ENCODE measurements at places on chromosomes 16 and 17. TPM values are rescaled to one million over a fixed set of nuclear protein-coding genes. Genes with fewer than 3 reads are reported as not detected.

- DNase-seq = no peak
These were observed 2.5 kb upstream of the ATP6V0C start for GRCh38 chr16:2511128-2511800.

GRCh38 chr16:24138024-24138423 is 118.1 kb upstream of the CACNG3 start:
- DNase-seq = no peak

DNA sequence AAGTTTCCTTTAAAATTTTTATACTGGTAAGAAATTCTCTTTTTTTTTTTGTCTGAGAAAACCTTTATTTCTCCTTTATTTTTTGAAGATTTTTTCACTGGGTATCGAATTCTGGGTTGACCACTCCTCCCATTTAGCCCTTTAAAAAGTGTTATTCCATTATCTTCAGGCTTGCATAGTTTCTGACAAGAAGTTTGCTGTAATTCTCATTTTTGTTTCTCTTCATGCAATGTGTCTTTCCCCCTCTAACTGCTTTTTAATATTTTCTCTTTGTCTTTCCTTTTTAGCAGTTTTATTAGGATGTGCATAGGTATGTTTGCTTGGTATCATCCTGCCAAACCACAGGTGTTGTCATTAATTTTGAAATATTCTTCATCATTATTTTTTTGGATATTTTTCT is 67.7 kb upstream of the GOT2 start:
- no peak for DNase-seq

DNA sequence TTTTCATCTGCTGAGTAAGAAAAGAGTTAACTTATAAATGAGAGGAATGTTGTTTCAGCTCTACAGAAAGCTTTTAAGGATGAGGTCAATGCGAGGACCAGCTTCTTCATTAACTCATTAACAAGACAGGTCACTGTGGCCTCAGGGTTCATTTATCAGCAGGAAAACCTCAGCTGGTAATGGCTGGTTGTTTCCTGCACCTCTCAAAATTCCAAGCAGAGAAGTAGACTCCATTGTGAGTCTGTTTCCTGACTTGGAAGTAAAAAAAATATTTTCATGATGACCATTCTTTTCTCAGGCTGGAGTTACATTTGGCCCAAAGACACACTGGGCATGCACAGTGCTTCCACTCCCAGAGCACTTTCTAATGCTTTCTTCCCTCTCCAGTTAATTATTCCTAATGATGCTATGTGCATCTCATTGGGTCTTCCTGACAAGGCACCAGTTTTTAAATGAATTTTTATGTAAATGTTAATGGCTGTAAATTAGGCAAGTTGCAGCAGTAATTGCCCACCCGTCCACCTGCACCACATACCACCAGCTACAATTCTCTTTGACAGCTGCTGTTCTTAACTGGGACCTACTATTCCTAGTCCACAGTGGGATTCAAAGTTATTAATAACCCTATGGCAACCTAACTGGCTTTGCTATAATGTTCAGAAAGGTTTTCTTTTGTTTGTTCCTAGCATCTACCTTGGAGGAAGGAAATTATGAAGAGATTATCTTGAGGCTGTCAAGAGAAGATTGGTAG is 89.5 kb upstream of the BCAR1 start:
- DNase-seq = peak; percentile 58

GRCh38 chr16:50736448-50736847 is 5.4 kb upstream of the CYLD start:
- no peak for DNase-seq

DNA sequence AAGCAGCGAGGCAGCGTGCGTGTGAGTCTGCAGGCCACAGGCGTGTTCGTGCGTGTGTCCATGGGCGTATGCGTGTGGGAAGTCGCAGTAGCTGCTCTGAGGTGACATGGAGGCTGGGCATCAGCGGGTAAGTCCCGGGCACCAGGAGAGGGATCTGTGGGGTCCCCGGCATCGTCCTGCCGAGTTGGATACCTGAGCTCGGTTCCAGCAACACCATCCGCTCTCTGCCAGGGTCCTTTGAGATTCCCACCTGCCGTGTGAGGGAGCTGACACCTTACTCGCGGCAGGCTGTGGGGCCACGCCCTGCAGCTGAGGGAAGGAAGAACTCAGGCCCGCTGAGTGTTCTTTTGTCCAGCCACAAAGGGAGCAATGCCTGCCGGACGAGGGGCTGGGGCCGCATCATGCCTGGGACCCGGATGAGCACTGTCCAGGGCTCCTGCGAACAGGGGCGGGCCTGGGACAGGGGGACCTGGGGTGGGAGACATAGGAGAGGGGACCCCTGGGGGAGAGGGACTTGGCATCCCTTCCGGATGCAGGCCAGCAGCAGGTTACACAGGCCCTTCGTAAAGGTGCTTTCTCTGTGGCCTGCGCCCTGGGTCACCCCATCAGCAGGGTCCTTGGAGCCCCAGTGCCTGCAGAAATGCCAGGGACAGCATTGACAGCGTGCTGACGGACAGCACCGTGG is 5.0 kb upstream of the SNAI3 start:
- no peak for DNase-seq

GRCh38 chr17:72539981-72540897 is 419.4 kb downstream of the SOX9 start:
- DNase-seq = peak; percentile 66

DNA sequence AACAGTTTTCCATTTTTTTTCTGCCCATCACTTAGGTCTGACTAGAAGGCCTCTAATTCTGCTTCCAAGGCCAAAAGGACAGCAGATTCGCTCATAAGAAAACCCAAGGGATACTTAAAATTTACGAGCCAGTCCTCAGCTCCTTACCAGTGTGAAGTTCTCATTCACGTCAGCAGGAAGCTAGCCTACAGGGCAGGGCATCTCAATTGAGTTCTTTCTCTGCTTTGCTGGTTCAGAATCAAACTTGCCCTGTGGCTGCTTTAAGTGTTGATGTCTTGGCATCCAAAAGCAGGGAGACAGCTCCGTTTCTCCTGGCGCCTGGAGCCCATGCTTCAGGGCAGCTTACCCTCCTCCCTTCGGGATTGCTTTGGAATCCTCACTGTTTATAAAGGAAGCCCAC is 136.0 kb downstream of the ANKFN1 start:
- no peak for DNase-seq

DNA sequence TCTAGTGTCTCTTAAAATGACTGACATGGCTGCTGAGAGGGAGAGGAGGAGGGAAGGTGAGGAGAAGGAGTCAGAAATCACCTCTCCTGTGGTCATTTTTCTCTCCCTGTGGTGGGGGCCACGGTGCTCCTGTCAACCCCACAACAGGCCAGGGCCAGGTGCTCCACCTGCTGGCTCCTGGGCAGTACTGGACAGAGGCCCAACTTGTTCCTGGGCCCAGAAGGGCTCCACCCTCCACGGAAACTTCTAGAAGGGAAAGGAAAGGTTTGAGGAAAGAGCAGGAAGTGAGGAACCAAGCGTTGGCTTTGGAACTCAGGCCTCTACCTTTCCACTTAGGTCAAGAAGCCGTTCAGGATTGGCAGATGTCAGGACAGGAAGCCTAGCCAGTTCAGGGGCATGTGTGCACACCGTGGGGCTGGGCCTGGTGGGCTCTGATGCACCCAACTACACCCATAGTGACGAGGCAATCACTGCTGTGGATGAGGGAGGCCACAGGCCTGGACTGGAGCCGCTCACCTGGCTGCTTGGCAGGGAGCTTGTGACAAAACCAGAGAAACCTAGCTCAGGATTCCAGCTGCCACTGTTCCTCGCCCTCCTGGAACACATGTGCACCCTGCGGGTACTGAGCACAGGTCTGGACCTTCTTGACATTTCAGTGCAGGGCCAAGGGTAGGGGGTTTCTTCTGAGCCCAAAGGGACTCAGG is 36.1 kb downstream of the WNT3 start:
- DNase-seq = peak; percentile 55

GRCh38 chr16:56617212-56618085 is 8.1 kb upstream of the MT1E start:
- DNase-seq = no peak

Gene KRTAP1-5
- total RNA-seq = not detected

Gene CMTM1
- total RNA-seq = 1.1 TPM

- DNase-seq = no peak
These were observed 77.3 kb upstream of the ASIC2 start for GRCh38 chr17:33370401-33370800.

Gene KRT20
- not detected for total RNA-seq

DNA sequence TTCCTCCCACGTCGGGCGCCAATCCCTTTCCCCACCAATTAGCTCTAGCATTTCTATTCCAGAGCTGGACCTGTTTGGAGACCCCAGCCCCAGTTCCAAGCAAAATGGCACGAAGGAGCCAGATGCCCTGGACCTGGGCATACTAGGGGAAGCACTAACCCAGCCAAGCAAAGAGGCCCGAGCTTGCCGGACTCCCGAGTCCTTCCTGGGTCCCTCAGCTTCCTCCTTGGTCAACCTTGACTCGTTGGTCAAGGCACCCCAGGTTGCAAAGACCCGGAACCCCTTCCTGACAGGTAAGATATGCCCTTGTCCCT is 5.6 kb upstream of the SPATA20 start:
- no peak for DNase-seq

Gene BCL6B
- total RNA-seq = not detected
